Spinal cord (tissue), 10 donors: ENCODE measurements at places on chromosomes 5 and 9. TPM values are rescaled to one million over a fixed set of nuclear protein-coding genes. Genes with fewer than 3 reads are reported as not detected.

The PHF24 gene
- 36.0 TPM for total RNA-seq

The HAVCR2 gene
- total RNA-seq: 10.6 TPM

The EGFL7 gene
- total RNA-seq: 93.5 TPM

GRCh38 chr5:60277941-60278340 lies 384.4 kb upstream of the PDE4D start:
- no peak for DNase-seq

DNA sequence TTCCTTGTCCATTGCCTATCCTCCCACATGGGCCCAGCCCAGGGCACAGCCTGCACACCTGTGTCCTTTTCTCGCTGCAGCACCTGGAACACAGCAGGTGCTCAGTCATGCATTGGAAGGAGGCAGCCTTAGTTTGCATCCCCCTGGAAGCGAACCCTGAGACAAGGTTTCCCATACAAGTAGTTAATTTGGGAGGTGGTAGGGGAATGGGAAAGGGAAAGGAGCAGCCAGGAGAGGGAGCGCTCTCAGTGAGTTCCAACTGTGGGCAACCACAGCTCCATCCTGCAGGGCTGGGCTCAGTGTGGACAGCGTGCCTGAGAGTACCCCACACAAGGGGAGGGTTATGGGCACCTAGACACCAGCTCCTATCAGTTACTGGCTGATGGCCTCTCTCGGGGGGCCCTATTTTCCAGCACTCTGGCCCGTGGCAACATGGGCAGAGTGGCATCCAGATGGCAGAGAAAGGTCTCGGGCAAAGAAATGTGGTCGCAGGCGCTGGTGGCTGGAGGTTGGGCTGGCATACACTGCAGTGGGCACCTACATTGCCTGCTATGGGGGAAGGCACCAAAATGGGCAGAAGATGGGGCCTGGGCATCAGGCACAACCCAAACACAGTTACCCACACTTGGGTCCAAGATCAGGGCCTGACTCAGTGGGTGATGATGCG lies 50.1 kb downstream of the TSPAN17 start:
- DNase-seq: no peak

DNA sequence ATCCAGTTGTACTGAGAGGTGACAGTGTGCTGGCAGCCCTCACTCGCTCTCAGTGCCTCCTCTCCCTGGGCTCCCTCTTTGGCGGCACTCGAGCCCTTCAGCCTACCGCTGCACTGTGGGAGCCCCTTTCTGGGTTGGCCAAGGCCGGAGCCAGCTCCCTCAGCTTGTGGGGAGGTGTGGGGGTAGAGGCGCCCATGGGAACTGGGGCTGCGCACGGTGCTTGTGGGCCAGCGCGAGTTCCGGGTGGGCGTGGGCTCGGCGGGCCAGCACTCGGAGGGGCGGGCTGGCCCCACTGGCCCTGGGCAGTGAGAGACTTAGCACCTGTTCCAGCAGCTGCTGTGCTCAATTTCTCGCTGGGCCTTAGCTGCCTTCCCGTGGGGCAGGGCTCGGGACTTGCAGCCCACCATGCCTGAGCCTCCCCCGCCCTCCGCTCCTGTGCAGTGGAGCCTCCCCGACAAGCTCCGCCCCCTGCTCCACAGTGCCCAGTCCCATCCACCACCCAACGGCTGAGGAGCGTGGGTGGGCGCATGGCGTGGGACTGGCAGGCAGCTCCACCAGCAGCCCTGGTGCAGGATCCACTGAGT lies 342.2 kb upstream of the ZNF608 start:
- DNase-seq: no peak

DNA sequence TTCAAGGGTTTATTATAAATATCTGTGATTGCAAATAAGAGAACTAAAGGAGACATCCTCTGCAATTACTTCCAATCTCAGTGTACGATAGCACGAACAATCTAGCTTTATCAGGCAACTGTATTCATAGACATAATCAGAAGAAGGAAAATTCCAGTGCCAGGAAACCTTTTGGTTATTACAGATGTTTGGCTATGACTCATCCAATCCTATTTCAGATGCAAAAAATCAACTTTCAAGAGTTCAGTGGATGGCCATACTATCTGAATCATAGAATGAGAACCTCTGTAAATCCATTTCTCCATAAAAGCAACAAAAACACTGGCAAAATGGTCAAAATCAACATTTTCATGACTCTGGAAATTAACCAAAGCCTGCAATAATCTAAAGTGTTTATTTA lies 37.9 kb downstream of the GAS1 start:
- no peak for DNase-seq

DNA sequence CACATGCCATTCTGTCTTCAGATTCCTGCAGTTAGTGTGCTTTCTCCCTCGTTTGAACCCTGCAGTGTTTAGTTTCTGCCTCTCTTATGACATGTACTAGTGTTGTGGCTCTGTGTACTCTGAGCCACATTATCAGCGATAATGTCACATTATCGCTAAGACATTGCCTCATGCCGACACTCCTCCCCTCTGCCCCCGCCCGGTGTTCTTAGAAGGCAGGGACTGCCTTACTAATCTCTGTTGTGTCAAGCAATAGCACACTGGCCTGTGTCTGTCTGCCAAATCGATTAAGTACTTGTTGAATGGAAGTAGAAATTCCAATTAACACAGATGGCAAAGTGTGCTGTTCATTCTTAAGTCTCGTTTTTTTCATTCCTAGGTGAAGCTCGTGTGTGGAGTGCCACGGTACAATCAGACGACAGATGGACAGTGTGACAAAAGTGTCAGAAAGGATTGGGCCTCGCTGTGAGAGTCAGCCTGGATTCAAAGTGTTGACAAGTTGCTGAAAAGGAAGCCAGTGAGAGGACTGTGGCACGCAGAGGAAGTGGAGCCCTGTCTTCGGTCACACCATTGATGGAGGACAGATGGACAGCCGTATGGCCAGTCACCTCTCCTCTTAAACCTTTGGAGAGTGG lies 10.5 kb downstream of the PIK3R1 start:
- DNase-seq: no peak
